Iris pigment epithelial cell (primary cell): ENCODE measurements at places on chromosomes 7 and 10.

DNA sequence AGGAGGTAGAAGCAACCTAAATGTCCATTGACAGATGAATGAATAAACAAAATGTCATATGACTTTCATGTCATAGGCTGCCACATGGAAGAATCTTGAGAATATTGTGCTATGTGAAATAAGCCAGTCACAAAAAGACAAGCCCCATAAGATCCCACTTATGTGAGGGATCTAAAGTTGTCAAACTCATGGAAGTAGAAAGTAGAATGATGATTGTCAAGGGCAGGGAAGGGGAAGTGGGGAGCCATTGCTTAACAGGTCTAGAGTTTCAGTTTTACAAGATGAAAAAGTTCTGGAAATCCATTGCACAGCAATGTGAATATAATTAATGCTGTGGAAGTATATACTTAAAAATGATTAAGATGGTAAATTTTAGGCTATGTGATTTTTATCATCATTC is 229.3 kb upstream of the KMT2E start:
- no peak for DNase-seq

- no peak for DNase-seq
Observed at GRCh38 chr10:54667136-54667535, 133.9 kb downstream of the PCDH15 start.

DNA sequence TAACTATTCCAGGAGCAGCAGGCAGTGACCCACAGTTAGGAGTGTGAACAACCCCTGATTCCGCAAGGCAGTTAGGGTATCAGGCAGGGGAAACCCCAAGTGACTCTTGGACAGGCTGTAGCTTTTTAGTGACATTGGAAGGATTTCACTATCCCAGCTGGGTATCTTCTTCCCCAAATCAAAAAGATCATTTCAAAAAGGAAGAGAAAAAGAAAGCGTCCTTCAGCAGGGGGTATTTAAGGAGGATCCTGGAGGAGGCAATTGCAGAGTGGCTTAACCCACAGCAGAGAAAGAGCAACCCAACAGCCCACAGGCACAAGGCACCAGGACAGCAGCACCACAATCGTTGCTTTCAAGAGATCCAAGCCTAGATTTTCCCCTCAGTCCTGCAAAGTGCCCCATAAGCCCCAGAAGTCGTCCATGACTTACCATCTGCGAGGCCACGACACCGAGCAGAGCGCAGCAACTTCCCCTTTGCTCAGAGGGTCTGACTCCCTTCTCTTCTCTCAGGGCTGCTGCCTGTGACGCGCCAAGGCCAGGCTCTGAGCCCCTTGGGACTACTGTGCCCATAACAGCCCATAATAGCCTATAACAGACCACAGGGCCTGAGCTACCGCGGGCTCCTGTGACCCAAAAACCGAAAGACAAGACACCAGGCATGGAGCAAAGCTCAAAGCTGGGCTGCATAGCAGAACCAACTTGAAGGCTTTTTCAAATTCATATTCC is 19.8 kb downstream of the PIK3AP1 start:
- no peak for DNase-seq

GRCh38 chr10:64156166-64156565 is 635.0 kb downstream of the REEP3 start:
- no peak for DNase-seq

DNA sequence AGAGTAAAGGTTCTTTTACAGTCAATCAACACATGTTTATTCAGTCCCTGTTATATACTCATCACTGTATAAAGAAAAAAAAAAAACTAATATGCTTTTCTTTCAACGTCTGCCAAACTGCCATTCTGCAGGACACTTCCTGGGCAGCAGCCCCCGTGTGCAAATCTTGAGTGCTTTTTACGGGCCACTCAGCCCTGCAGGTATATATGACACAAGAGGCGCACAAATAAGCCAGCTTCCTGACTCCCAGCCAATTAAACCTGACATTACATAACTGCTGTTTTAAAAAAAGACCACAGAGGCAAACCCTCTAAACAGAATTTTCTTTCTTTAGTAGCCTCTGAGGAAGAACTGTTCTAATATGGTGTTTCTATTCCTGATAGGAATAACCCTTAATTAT is 263.0 kb upstream of the NEBL start:
- DNase-seq: no peak

DNA sequence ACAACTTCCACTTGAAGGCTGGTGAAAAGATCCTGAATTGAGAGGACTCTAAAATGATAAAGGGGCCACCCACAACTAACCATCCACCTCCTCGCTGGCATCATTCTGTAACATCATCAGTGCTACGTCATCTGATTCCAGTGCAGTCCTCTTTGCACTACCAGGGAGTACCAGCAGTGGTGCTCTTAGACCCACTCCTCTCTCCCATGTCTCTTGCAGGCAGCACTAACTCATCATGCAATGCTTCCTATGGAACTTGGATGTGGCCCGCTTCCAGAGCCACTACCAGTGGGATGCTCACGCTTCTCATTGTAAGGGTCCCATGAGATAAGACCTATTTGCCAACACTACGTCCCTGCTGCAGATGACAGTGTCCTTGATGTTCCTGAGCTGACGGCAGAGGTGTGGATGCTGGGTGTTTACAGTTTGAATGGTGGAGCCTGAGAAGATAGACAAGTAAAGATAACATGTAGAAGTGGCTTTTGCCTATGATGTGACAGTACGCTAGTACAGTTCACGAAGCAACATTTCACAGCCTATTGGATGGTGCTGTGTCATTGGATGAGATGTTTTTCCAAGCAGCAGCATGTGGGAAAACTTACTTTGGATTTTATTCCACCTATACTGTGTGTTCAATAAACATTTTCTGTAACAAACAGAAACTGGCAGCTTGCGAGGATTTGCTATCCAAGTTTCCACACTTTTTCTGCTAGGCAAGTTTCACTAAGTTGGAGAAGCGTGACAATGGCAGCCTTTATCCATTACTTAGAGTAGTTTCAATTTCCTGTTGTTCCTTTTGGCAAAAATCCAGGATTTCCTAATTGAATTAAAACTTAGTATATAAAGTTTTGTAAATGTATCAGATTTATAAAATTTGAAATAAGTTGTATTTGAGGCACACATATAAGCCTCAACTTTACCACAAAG is 35.8 kb upstream of the COBL start:
- DNase-seq: no peak

DNA sequence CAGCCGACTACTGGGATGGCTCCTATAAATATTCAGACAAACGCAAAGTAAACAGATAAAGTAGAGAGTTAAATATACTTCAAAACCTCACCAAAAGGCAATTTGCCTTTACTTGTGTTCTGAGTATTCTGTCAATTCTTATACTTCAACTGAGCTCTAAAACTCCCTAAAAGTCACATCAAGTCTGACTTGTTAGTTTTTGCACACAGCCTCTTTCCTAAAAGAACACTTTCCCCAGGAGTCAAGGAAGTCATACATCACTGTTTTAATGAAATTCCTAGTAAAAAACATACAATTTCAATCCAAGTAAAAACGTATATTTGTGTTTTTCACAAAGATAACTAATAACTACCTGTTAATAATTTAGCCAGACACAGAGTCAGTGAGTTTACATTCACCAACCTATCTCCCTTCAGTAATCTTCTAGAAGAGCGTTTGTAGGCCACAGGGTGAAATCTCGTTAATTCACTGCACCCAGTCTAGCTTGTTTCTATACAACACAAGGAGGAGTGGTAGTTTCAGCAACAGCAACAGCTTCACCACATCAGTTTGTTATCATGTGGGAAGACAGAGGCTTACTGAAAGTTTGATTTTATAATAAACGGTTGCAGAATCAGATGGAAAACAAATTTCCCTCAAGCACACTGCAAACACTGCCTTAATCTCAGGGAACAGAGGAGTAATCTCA is 2.7 kb downstream of the COBL start:
- DNase-seq: no peak

GRCh38 chr7:87216701-87217508 is 2.6 kb downstream of the TMEM243 start:
- DNase-seq: no peak

GRCh38 chr7:119724041-119724792 is 548.8 kb upstream of the KCND2 start:
- DNase-seq: no peak

DNA sequence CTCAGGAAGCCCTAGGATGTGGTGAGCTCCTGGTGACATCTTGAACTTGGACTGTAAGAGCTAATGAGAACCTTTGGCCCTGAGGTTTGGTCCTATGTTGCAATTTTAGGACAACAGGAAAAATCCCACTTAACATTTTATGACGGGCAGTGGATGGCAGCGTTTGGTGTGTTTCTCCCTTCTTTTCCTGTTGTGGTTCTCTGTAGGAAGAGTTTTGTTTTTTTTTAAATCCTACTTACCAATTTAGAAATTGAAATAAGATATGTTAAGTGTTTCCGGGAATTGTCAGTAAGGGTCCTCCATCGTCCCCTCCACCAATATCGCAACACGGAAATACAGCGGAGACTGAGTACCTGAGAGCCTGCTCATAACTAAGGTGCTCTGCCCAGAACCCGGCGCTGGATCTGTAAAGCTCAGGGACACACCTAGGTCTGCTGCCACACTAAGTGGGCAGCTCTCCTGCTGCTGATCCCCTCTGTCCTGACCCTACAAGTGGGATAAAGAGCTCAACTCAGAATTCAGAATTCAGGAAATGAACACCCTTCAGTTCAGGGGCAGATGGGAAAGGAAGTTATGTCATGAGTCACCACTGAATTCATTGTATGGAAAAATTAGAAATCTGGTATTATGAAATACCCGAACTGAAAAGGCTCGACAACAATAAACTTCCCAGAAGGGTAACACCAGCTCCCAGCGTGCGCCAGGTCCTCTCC is 9.1 kb upstream of the PROSER2 start:
- peak; percentile 59 for DNase-seq

GRCh38 chr7:127477295-127478023 is 85.0 kb upstream of the ZNF800 start:
- DNase-seq: no peak

- peak; percentile 89 for DNase-seq
Observed at GRCh38 chr7:123538189-123538714, 3.9 kb upstream of the IQUB start.

- no peak for DNase-seq
Observed at GRCh38 chr7:136259074-136259473, 281.9 kb upstream of the MTPN start.

GRCh38 chr10:61688551-61689308 is 26.0 kb downstream of the CABCOCO1 start:
- no peak for DNase-seq

DNA sequence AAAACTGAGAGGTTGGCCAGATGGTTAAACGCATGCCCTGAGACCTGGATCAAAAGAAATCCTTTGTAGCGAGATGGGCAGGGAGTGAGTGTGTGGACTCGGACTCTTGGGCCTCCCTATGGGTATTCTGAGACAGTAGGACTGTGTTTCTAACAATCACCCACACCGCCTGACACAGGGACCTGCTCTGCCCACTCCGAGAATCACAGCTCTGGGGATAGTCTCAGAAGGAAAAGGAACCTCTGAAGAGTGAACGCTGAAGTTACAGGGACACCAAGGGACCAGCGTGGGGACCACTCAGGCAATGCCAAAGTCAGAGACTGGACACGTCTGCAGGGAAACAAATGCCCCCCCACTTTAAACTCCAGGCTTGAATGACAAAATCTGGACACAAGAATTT is 242.1 kb upstream of the TCERG1L start:
- no peak for DNase-seq

DNA sequence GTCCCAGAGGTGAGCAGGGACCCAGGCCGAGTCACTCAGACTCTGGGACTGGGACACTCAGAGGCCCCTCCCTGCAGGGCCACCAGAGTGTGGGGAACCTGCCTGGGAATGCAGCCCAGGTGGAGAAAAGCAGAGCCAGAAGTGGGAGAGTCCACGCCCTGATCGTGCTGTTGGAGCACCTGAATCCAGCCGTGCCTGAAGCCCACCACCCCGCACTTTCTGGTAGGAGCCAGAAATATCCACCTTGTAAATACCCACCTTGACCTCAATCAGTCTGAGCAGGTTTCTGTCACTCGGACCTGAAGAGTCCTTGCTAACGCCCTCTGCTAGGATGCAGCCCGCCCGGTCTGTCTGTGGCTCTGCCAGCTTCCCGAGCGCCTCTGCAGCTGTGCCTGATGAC is 86.7 kb downstream of the PDGFA start:
- DNase-seq: no peak

GRCh38 chr7:93910076-93910994 is 4.0 kb downstream of the GNGT1 start:
- DNase-seq: peak; percentile 73

DNA sequence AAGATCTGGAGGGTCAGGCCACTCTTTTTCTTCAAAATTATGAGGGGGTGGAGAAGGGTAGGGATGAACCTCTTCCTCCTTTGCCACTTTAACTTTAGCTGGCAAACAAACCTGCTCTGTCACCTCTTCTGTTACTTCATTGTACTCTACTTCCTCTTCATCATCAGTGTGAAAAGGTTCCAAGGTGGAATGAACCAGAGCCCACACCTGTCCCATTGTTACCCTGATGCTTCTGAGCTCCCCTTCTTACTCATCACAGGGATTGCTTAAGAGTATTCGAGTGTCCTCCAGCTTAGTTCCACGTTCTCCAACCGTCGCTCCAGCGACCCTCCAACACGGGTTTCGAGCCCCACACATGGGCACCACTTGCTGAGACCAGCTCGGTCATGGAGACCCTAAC is 5.2 kb downstream of the MRPS24 start:
- no peak for DNase-seq

GRCh38 chr7:139124084-139124914 is 14.8 kb upstream of the ZC3HAV1 start:
- no peak for DNase-seq

DNA sequence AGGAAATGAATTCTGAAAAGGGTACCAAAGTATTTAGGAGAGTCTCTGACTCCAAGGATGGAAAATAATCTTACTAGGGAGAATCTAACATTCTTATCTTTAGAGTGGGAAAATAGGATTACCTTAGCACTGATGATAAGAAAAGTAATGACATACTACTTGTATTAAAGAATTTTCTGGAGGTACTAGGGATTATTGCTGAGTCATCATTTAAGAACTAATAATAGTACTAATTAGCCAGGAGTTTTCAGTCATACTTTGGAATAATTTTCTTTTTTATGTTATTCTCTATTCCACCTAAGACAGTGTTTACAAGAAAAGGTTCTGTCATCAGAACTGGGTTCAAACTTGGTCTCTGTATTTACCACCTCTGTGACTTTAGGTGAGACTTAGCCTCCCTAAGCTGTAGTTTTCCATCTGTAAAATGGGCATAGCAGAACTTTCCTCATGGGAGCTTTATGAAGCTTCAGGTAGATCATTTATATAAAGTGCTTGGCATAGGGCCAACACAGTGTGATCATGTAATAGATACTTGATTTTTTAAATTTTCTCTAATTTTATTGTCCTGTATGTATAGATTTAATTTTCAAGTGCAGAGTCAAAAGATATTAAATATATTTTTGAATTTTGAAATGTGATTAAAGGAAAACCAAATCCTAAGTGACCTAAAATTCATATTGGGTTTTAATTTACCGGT is 20.4 kb downstream of the ITGB8 start:
- no peak for DNase-seq
